CD4-positive, alpha-beta memory T cell (primary cell): ENCODE measurements at places on chromosomes 13 and 19. TPM values are rescaled to one million over a fixed set of nuclear protein-coding genes. Genes with fewer than 3 reads are reported as not detected.

Gene C19orf38
- total RNA-seq = 0.49 TPM

Gene MBNL2
- total RNA-seq = 36.2 TPM

Gene SMARCA4
- total RNA-seq = 118 TPM

Gene MEF2B
- 5.2 TPM for total RNA-seq

Gene ZNF575
- total RNA-seq = 11.0 TPM

Gene KLK1
- not detected for total RNA-seq

Gene JAK3
- 132 TPM for total RNA-seq

Gene NLRP9
- total RNA-seq = not detected

Gene ZNF723
- not detected for total RNA-seq

Gene RGS9BP
- 0.52 TPM for total RNA-seq

Gene ZNF85
- total RNA-seq = 6.5 TPM

Gene IPO5
- total RNA-seq = 77.6 TPM

DNA sequence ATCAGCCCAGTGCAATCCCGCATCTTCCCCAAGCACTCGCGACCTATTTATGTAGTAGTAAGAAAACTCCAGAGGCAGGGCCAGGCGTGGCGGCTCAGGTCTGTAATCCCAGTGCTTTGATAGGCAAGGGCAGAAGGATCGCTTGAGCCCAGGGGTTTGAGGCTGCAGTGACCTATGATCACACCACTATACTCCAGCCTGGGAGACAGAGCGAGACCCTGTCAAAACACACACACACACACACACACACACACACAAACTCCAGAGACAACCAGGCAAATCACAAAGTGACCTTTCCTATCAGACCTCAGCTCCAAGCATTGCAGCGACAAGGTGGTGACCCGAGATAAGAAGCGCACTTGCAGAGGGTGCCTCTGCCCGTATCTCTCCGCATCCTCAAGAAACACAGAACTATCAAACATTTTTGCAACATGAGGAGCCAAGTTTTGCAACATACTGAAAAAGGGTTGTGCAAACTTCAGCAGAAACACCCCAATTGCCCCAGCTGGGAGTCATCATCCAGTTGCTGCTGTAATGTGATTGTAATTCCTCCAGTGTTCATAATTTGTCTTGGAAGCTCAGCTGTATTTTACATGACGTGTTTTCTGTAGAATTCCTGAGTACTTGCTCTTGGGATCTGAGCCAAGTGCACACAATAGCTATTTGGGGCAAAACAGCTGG lies 8.7 kb upstream of the KLF2 start:
- no peak for DNase-seq
- no peaks in the 10 kb centered on the region for H3K36me3 ChIP-seq
- H3K27ac ChIP-seq = no peak overlapping the region
- H3K4me3 ChIP-seq = no peak overlapping the region
- H3K27me3 ChIP-seq = no peaks in the 10 kb centered on the region

DNA sequence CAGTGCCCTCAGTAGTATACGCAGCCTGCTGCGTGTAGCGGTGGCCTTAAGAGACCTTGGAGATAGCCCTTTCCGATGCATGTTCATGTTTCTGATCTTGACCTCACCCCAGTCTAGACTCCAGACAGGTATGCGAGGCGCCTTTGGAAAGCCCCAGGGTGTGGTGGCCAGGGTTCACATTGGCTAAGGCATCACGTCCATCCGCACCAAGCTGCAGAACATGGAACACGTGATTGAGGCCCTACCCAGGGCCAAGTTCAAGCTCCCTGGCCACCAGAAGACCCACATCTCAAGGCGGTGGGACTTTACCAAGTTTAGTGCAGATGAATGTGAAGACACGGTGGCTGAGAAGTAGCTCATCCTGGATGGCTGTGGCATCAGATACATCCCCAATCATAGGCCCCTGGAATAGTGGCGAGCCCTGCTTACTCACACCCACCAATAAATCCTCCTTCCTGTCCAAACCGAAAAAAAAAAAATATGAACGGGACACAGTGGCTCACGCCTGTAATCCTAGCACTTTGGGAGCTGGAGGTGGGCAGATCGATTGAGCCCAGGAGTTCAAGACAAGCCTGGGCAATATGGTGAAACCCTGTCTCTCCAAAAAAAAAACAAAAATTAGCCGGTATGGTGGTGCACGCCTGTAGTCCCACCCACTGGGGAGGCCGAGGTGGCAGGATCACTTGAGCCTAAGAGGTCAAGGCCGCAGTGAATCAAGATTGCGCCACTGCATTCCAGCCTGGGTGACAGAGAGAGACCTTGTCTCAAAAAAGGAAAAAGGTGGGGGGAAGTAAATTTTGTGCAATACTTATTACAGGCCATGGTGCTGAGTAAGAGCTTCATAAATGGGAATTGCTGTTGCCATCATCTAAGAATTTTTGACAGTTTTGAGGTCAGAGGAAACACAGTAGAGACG lies 12.4 kb upstream of the CBLC start:
- DNase-seq = no peak
- H3K27me3 ChIP-seq = no peaks in the 10 kb centered on the region
- no peak overlapping the region for H3K4me3 ChIP-seq
- H3K4me1 ChIP-seq = peaks cover 27% of the 10 kb centered on the region
- H3K27ac ChIP-seq = no peak overlapping the region
- H3K36me3 ChIP-seq = no peaks in the 10 kb centered on the region

DNA sequence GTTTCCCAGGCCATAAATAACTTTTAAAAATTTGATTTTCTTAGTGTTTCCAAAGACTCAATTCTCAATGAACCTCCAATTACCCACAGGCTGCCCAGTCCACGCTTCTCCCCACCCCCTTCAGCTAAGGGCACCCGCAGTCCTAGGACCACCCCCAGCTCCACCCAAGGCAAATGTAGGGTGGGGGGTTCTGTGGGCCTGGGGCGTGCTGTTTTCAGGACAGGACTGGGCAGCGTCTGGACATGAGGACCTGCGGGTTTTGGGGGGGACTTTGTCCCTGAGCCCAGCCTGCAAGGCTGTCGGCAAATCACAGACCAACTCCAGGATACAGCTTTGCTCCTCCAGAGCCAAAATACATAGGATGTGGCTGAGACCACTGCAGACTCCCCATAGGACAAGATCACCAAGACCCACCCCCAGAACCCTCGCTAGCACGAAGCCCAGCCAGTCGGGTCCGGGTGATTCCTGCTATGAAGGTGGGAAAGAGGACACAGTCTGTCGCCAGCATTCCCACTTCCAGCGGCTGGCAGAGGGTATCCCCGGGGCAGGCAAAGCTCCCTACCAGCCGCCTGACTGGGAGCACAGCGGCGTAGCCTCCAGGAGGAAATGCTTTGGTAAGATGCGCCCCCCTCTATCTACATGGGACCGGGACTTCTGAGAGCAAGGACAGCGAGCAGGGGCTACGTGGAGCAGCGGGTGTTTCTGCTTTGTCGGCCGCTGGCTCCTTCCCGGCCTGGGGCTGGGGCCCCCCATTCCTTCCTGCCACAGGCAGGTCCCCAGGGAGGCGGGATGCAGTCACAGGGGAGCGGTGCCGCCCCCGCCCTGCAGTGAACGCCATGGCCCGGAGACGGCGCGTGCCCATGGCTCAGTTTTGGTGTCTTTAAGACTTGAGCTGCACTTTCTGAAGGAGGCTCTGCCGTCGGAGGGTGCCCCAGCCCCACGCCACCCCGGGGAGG lies 1.6 kb upstream of the TIMM13 start:
- no peaks in the 10 kb centered on the region for H3K36me3 ChIP-seq
- no peak overlapping the region for H3K4me3 ChIP-seq
- no peak overlapping the region for H3K27ac ChIP-seq
- H3K27me3 ChIP-seq = no peaks in the 10 kb centered on the region
- DNase-seq = no peak
- H3K4me1 ChIP-seq = peaks cover 21% of the 10 kb centered on the region

DNA sequence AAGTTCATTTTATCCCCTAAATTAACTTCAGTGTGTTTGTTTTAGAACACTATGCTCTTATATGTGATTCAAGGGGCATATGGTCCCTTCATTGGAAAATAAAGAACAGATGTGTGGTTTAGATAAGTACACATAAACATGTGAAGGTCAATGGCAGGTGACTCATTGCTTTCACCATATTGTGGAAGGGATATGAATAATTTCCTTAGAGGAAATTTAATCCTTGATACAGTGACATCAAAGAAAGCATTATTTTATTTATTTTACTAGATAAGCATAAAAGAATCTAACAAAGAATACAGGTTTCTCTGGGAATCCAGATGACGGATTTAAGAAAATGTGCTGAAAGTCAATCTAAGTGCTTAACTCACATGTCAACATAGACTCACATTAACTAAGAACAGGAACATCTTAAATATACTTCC lies 373.5 kb downstream of the KCTD12 start:
- DNase-seq = no peak
- H3K4me3 ChIP-seq = no peak overlapping the region
- H3K36me3 ChIP-seq = no peaks in the 10 kb centered on the region
- H3K4me1 ChIP-seq = no peaks in the 10 kb centered on the region

- no peak overlapping the region for H3K27ac ChIP-seq
- H3K4me1 ChIP-seq = no peaks in the 10 kb centered on the region
- no peak overlapping the region for H3K4me3 ChIP-seq
- no peaks in the 10 kb centered on the region for H3K27me3 ChIP-seq
Observed at GRCh38 chr19:28292822-28293500, 920.0 kb downstream of the UQCRFS1 start.

DNA sequence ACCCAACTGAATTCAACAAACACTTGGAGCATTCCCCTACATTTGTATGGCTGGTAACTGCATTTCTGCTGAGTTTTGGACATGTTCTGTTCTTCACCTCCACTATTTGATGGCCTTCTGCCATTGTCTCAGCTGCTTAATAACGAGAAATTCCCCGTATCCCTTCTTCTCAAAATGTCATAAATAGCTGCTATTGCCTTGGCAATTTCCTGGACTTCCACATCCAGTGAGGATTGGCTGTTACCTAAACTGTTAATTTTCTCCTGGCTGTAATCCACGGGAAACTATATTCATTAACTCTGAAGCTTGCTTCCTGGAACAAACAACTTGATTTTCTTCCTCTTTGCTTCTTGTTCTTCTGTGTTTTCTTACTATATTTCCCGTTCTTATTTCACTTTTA lies 69.5 kb upstream of the TDRD3 start:
- H3K27ac ChIP-seq = no peak overlapping the region
- no peaks in the 10 kb centered on the region for H3K27me3 ChIP-seq
- no peaks in the 10 kb centered on the region for H3K36me3 ChIP-seq
- no peak for DNase-seq

GRCh38 chr19:3073931-3074595 lies 11.8 kb upstream of the TLE5 start:
- H3K27me3 ChIP-seq = no peaks in the 10 kb centered on the region
- H3K27ac ChIP-seq = no peak overlapping the region
- H3K4me1 ChIP-seq = peaks cover 7% of the 10 kb centered on the region
- H3K4me3 ChIP-seq = no peak overlapping the region

DNA sequence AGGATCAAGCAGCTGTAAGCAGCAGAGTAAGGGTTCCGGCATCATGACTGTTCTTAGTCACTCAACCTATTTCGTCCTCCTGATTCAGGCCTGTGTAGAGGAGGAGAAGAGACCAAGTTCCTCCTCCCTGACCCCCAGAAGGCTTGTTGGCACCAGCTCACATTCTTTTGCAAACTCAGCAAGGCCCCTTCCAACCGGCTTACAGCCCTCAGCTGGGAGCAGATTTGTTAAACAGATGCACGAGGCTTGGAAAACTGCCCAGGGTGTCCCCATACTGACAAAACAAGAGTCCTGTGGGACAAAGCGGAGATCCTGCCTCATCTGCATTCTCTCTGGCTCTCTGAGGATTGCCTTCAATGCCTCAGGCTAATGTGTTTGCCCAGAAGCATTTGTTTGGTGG lies 113.2 kb upstream of the SOX21 start:
- no peaks in the 10 kb centered on the region for H3K36me3 ChIP-seq
- H3K4me3 ChIP-seq = no peak overlapping the region
- H3K27me3 ChIP-seq = no peaks in the 10 kb centered on the region
- H3K4me1 ChIP-seq = no peaks in the 10 kb centered on the region

DNA sequence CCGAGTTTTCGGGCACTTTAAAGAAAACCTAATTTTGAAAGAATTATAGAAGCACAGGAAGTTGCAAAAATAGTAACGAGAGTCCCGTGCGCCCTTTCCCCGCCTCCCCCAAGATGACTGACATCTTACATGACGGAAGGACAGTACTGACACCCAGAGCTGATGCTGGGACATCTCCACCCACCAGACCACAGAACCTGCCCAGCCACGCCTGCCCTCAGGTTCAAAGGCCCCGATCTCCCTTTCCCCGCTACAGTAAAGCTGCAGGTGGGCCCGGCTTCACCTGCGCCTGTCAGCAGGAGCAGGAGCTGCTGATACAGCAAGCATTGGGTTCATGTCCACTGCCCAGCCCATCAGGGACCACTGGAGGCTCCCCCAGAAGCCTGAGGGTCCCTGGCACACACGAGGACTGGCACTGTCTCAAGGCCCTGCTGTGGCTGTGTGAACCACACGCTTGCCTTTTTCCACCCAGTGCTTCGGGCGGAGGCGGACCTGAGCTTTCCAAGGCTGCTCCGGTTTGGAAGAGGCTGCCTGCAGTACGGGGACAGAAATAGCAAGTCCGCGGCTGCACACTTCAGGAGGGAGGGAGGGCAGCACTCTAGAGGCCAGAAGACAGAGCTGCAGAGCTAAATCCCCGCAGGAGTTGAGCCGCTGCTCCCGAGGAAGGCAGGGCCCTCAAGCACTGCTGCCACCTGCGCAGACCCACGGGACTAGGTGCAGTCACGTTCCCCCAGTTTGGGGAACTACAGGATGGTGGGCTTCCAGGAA lies 8.7 kb downstream of the MAP2K2 start:
- DNase-seq = peak; percentile 80
- H3K4me3 ChIP-seq = peak overlapping the region; percentile 36
- H3K4me1 ChIP-seq = peaks cover 34% of the 10 kb centered on the region
- peaks cover 15% of the 10 kb centered on the region for H3K36me3 ChIP-seq
- no peaks in the 10 kb centered on the region for H3K27me3 ChIP-seq

DNA sequence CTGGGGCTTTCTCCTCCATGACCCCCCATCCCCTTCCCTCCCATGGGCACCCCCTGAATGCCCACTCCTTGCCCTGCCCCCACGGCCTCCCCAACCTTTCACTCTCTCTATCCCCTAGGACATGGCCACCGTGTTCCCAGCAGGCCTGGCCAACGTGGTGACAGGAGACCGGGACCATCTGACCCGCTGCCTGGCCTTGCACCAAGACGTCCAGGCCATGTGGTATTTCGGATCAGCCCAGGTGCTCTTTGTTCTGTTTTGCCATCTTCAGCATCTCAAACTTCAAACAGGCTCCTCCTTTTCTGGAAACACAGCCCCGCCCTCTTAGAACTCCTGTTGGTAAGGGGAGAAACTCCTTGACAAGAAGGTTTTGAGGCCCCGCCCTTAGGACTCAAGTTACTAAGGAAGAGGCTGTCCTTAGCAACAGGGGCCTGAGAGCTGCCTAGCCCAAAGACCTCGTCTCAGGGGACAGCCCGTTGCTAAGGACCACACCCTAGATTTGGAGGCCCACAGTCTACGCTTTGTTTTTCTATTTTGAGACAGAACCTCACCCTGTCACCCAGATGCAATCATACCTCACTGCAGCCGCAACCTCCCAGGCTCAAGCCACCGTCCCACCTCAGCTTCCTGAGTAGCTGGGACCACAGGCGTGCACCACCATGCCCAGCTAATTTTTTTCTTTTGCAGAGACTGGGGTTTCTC lies 5.1 kb upstream of the FLT3LG start:
- no peak overlapping the region for H3K4me3 ChIP-seq
- H3K27me3 ChIP-seq = no peaks in the 10 kb centered on the region
- peaks cover 71% of the 10 kb centered on the region for H3K4me1 ChIP-seq

- no peaks in the 10 kb centered on the region for H3K27me3 ChIP-seq
- no peak overlapping the region for H3K27ac ChIP-seq
- no peak for DNase-seq
- no peaks in the 10 kb centered on the region for H3K4me1 ChIP-seq
Observed at GRCh38 chr13:65650321-65650720, 1579.8 kb downstream of the PCDH9 start.

GRCh38 chr13:101925731-101926130 lies 473.3 kb downstream of the ITGBL1 start:
- no peak overlapping the region for H3K4me3 ChIP-seq
- DNase-seq = no peak
- H3K36me3 ChIP-seq = no peaks in the 10 kb centered on the region
- no peaks in the 10 kb centered on the region for H3K27me3 ChIP-seq
- H3K4me1 ChIP-seq = no peaks in the 10 kb centered on the region
- no peak overlapping the region for H3K27ac ChIP-seq
